ENCODE measurements at places on chromosomes 13 and 19.

DNA sequence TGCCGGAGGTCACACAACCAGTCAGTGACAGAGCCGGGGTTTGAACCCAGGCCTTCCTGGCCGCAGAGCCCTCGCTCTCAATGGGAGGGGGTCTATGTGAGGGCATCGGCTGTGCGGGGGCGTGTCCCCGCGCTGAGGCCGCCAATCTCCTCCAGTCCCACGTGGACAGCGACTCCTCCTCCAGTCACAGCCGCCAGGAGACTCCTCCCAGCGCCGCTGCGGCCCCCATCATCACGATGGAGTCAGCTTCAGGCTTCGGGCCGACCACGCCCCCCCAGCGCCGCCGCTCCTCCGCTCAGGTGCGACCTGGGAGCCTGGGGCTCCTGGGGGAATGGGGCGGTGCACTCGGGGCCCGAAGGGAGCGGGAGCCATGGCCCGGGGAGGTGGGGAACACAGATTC is 6.0 kb downstream of the SPRED3 start:
- no peak for DNase-seq

DNA sequence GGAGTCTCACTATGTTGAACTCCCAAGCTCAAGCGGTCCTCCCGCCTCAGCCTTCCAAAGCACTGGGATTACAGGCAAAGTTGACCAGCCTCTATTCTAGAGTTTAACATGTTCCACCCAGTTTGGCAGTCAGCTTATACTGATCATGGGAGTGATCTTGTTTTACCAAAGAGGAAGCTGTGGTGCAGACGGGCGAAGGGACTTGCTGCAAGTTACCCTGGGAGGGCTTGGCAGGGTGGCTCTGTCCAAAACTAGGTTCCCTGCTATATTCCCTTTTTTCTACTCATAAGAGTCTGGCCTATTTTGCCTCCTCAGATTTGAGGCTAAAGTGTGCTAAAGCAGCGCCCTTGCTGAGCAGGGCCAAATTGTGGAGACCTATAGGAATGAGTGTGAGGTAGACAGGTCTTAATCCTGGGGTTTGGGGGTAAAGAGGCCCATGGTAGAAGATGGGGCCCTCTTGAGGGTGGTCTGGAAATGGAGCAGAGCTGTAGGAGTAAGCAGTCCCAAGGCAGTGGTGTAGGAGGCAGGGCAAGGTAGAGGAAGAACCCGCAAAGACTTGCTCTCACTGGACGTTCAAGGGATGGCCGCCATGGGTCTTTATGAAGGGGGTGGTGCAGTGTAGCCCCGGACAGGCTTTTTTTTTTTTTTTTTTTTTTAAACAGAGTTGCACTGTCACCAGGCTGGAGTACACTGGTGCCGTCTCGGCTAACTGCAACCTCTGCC is 3.3 kb downstream of the RPS19 start:
- DNase-seq, result no peak

- DNase-seq, result no peak
These were observed 14.5 kb upstream of the CERS4 start for GRCh38 chr19:8194528-8195267.

- peak; percentile 42 for DNase-seq
These were observed 30.6 kb downstream of the SYDE1 start for GRCh38 chr19:15137777-15138176.

GRCh38 chr19:28126135-28126898 is 1086.6 kb downstream of the UQCRFS1 start:
- no peak for DNase-seq

DNA sequence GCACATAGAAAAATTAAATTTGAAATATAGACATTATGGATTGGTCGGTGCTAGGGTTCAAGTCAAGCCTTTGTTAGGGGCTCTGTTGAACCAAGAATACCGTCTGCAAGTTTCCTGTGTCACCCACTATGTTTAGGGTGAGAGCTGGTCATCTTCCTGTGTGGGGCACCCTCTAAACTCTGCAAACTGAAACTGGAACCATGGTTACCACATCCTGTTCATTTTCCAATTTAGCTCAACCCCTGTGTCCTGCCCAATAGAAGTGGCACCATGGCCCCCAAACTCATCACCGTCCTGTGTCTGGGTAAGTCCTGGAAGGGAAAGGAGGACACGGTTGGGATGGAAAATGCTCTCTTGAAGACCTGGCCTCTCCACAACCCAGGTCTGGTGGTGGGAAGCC is 29.9 kb downstream of the LAIR2 start:
- no peak for DNase-seq
